ENCODE measurements at places on chromosomes 12 and 14. TPM values are rescaled to one million over a fixed set of nuclear protein-coding genes. Genes with fewer than 3 reads are reported as not detected.

The KSR2 gene
- total RNA-seq, result 0.29 TPM

The GALNT16 gene
- 0.35 TPM for total RNA-seq

The ZNF641 gene
- 5.8 TPM for total RNA-seq

The MIA2 gene
- total RNA-seq, result 12.1 TPM

The CLEC4A gene
- total RNA-seq, result not detected

The AKAP5 gene
- 2.2 TPM for total RNA-seq

GRCh38 chr12:93100610-93101009 lies 171.5 kb upstream of the EEA1 start:
- no peak for DNase-seq

GRCh38 chr14:98950353-98950895 lies 321.6 kb downstream of the BCL11B start:
- DNase-seq, result no peak

DNA sequence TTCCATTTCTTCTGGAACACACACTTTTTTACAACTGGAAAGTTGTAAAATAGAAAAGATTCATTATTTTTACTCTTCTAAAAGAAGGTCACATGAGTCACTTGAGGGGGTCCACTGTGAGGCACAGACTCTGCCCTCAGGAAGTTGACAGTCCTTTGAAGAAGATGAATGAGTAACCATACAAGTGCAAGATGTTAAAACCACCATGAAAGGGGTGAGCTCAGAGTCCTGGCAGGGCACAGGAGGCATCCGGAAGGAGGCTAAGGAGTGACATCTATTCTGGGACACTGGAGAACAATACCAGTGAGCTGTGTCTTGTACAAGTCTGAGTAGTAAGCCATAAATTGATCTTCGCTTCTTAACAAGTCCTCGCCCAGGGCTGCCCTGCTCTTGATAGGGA lies 126.0 kb upstream of the FRMD6 start:
- no peak for DNase-seq

DNA sequence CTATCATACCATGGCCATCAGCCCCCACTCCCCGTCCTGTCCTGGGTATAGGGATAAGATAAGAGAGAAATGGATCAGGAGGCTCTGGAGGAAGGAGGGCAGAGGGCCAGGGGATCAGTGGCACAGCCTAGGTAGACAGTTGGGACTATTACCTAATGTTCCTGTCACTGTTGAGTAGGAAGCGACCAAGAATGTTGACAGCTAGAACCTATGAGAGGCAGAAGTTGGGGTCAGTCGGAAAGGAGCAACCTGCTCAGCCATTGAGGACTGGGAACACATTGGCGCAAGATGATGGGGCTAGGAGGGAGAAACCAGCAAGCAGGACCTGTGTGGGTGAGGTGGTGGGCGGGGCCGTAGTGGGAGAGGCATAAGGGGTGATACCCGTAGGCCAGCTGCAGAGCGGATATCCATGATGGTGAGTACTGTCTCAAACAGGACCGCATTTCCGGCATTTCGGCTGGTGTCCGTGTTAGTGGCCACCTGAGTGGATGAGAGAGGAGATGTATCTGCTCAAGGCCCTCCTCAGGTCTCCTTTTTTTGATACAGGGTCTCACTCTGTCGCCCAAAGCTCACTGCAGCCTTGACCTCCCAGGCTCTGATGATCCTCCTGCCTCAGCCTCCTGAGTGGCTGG lies 3.3 kb downstream of the AP1G2 start:
- DNase-seq, result no peak

GRCh38 chr14:68546839-68547238 lies 246.0 kb downstream of the ZFP36L1 start:
- no peak for DNase-seq
